Mesothelial cell of epicardium (in vitro differentiated cells): ENCODE measurements at places on chromosomes 7 and 10.

DNA sequence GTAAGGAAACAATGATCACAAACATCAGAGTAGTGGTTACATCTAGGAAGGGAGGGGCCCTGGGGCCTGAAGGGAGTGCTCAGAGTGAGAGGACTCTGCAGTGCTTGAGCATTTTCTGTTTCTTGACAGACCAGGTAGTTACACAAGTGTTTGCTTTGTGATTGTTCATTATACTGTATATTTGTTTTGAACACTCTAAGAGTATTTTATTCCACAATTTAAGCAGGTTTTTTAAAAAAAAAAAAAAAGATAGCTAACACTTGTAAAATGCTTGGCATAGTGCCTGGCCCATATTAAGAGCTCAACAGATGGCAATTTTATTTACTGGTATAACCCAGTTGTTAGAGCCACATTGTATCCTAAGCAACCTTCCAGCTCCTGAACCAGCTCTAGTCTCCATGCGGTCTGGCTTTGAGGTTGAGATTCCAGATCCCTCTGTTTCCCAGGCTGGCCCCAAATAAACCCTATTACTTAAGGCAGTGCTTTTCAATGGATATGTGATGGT is 20.1 kb upstream of the ATXN7L1 start:
- no peak for DNase-seq

- DNase-seq = no peak
Observed at GRCh38 chr7:107446988-107447387, 22.9 kb upstream of the GPR22 start.

DNA sequence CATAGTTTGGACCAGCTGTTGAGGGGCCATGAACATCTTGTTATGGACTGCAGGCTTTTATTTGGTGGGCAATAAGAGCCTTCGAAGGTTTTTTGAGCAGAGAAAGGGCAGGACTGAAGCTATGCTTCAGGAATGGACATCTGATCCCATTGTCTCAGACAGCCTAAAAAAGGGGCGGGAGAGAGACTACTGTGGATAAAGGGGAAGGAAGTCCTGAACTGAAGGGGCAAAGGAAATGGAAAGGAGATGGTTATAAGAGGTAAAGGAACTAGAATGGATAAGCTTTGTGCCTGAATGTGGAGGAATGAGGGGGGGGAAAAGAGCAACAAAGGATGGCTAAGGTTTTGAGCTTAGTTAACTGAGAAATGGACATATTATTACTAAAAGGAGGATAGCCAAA is 172.5 kb downstream of the SKAP2 start:
- no peak for DNase-seq

- no peak for DNase-seq
Observed at GRCh38 chr10:32160864-32161263, 104.6 kb upstream of the KIF5B start.

DNA sequence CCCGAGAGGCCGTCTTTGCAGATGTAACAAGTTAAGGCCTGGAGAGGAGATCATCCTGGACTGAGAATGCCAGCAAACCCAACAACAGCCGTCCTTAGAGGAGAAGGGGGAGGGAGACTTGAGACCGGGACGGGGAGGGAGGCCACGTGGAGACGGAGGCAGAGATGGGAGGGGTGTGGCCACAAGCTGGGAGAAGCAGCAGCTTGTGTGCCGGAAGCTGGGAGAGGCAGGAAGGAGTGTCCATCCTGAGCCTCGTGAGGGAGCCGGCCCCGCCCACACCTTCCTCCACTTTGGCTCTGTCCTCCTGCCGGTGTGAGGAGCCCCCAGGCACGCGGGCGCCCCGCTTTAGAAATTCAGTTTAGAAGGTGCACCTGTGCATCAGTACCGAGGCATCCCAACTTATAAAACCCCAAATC is 95.7 kb downstream of the DNAJB6 start:
- peak; percentile 65 for DNase-seq

- no peak for DNase-seq
Observed at GRCh38 chr10:101938305-101939007, 94.9 kb upstream of the KCNIP2 start.

- DNase-seq = no peak
Observed at GRCh38 chr7:6402741-6403140, 45.0 kb downstream of the DAGLB start.

DNA sequence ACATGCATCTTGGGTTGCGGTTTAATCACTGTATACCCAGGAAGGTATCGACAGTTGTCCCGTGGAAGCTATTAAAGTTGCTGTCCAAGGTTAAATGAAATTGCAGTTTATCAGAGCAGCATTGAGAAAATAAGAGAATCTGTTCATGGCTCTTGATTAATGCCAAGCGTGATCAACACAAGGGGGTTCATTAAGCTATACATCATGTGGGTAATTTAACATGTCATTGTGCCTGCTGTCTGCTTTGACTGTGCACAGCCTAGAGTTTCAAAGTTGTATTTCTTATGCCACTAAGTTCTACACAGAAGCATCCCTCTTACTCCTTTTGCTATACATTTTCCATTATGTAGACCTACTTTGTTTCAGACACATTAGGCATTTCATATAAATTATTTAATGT is 74.8 kb upstream of the SP8 start:
- DNase-seq = no peak

DNA sequence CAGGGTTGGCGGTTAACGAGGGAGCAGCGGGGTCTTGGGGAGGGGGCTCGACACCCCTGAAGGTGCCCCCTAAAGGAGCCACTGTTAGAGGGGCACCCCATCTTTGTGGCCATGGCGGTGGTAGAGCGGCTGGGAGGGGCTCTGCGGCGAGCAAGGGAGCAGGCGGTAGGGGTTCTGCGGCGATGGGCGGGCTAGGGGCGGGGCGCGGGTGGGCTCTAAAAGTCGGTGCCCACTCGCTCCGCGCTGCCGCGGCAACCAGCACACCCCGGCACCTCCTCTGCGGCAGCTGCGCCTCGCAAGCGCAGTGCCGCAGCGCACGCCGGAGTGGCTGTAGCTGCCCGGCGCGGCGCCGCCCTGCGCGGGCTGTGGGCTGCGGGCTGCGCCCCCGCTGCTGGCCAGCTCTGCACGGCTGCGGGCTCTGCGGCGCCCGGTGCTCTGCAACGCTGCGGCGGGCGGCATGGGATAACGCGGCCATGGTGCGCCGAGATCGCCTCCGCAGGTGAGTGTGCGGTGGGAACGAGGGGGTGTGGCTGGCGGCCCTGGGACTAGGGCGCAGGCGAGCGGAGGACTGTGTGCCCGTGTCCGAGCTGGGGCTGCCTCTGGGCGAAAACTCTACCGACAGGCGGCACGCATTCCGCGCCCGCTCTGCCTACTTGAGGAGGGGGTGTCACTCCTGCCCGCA is at the start of gene MEST:
TSS of gene MEST (plus strand) at position 245 of the 682 bp plus-strand sequence. CDS start at position 474, 229 bp downstream.
- no peak for DNase-seq

- DNase-seq = no peak
Observed at GRCh38 chr7:80804589-80804988, 114.3 kb downstream of the SEMA3C start.

GRCh38 chr7:116432527-116432916 is 67.0 kb upstream of the CAV2 start:
- no peak for DNase-seq

DNA sequence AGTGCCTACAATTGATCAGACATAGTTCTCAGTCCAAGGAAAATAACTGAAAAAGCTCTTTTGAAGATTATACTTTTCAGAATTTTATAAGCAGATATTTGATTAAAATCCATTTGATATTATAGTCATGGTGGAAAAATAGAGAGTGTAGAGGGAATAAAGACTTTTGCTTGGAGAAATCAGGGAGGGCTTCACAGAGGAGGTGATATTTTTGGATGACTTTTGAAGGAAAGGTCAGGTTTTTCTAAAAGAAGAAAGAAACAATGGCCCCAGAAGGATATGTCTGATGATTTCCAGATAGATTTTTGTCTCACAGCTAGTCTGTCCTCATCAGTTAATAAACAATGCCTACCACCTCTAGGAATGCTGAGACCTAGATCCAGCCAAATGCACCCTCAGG is 806.3 kb upstream of the CELF2 start:
- no peak for DNase-seq

- no peak for DNase-seq
Observed at GRCh38 chr10:25766213-25766612, 167.8 kb upstream of the MYO3A start.

DNA sequence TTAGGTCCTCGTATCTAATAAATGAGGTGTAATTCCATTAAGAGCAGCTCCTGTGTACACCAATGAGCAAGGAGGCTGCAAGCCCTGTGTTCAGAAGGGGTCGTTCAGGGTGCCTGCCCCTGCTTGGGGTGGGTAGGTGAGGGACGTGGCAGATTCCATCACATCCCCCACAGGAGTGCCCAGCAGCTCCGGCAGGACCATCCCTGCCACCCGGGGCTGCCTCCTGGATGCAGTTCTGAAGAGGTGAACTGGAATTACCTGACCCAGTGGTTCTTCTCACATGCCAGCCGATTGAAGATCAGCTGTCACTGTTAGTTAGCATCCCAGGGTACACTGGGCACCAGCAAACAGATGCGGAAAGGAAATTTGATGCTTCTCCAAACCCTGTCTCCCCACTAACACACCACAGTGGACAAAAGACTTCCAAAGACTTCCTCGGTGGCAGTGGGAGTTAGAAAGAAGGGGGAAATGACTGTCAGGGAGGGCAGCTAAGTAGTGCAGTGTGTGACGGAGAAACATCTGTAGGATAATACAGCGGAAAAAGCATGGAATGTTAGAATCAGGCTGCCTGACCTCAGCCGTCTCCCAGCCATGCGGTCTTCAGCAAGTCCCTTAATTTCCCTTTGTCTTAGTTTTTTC is 313.6 kb upstream of the ZMIZ1 start:
- no peak for DNase-seq

DNA sequence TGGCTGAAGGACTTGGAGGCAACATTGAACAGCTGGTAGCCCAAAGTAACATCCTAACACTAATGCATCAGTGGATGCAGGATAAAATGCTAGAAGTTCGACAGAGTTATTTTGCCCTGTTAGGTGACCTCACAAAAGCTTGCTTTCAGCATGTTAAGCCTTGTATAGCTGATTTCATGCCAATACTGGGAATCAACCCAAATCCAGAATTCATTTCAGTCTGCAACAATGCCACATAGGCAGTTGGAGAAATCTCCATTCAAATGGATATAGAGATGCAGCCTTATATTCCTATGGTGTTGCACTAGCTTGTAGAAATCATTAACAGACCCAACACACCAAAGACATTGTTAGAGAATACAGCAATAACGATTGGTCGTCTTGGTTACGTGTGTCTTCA is 62.9 kb downstream of the CCSER2 start:
- DNase-seq = no peak

DNA sequence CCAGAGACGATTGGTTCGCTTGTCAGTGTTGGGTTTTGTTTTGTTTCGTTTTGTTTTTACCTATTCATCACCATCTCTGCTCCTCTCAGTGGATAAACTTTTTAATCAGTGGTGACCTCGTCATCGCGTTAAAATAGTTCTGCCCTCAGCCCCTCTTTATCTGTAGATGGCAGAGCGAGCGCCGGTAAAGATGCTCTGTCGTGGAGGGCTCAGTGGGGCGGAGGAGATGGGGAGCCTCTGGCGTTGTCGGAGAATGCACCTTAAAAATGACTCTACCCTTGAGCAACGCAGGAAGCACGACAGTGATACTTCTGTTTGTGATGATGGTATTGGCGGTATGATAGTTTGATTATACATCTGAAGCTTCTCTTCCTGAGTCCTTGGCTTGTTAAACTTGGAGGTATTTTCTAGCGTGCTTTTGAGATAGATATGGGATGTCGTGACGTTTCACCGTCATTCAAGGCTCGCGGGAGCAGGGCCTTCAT is 554 bp downstream of the CSGALNACT2 start:
- no peak for DNase-seq

DNA sequence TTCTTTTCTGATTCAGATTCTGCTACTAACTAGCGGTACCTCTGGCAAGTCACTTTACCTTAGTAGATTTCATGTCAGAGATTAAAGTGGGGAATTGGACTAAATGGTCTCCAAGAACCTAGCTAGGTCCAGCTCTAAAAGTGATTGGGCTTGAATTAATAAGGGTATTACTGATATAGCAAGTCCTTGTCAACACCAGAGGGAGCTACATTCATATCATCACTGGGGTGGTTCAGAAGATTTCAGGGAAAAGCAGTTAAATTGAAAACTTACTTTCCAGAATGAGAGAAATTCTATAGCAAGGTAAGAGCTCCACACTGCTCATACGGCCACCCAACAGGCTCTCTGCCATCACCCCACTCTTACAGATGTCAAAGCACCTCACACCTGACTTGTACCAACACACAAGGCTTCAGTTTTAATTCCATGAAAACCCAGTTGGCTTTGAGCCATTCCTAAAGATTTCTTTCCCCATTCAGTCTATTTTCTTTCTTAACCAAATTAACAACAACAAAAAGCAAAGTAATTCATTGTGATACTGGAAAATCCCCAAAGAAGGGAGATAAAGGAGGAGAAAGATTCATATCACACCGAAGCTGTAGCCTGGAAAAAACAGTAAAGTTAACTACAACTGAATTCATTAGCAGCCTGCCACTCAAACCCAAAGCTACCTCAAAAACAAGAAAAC is 38.0 kb upstream of the SPOCK2 start:
- DNase-seq = no peak

- no peak for DNase-seq
Observed at GRCh38 chr7:70788276-70788675, 343.7 kb upstream of the GALNT17 start.

DNA sequence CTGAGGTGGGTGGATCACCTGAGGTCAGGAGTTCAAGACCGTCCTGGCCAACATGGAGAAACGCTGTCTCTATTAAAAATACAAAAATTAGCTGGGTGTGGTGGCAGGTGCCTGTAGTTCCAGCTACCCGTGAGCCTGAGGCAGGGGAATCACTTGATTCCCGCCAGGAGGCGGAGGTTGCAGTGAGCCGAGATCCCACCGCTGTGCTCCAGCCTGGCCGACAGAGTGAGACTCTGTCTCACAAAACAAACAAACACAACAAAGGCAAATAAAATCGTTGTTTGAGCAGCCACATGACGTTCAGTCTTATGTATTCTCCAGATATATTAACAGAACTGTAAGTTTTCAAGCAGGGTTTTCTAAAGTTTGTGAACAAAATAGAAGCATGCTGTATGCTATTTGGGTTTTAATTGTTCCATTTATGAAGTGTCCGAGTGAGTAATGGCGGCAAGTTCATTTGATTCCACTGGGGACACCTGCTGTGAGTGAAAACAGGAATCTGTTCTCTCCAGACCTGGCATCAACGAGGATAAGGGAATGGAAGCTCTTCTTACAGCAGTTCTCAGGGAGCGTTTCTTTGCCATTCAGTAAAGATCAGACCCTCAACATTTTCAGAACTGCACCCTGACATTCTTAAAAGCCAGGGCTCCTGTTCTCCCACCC is 122.5 kb upstream of the PITRM1 start:
- DNase-seq = no peak

- no peak for DNase-seq
Observed at GRCh38 chr10:130202984-130203621, 66.9 kb downstream of the GLRX3 start.

- DNase-seq = no peak
Observed at GRCh38 chr10:49653273-49653929, 26.1 kb upstream of the C10orf53 start.

GRCh38 chr10:105239311-105240219 is 598.5 kb downstream of the SORCS3 start:
- no peak for DNase-seq

DNA sequence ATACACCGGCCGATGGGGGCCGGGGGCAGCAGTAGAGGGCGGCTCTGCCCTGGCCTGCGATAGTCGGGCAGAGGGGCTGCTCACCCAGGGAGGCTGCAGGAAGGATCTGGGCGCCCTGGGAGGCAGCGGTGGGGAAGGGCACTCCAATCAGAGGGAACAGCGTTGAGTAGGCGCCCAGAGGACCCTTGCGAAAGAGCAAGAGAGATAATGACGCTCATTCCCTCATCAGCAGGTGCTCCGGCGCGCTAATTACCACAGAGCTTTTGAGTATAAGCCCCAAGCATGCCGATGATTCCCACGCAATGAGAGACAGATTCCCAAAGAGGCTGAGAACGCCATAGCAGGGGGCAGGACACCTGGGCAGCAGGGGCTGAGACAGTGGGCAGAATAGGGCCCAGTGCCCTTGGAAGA is 215.3 kb downstream of the MAD1L1 start:
- DNase-seq = no peak
